ENCODE measurements at places on chromosomes 11 and 22.

- DNase-seq: no peak
Observed at GRCh38 chr11:128431931-128432330, 155.4 kb downstream of the ETS1 start.

- no peak for DNase-seq
Observed at GRCh38 chr11:68379206-68379605, 66.8 kb downstream of the LRP5 start.

- DNase-seq: peak; percentile 3
Observed at GRCh38 chr22:34055525-34056200, 135.4 kb upstream of the LARGE1 start.

- DNase-seq: no peak
Observed at GRCh38 chr22:23800297-23801237, 13.8 kb downstream of the SMARCB1 start.

GRCh38 chr11:12008790-12009616 lies 577 bp upstream of the DKK3 start:
- DNase-seq: peak; percentile 67

GRCh38 chr11:128290106-128290840 lies 297.1 kb downstream of the ETS1 start:
- peak; percentile 90 for DNase-seq

DNA sequence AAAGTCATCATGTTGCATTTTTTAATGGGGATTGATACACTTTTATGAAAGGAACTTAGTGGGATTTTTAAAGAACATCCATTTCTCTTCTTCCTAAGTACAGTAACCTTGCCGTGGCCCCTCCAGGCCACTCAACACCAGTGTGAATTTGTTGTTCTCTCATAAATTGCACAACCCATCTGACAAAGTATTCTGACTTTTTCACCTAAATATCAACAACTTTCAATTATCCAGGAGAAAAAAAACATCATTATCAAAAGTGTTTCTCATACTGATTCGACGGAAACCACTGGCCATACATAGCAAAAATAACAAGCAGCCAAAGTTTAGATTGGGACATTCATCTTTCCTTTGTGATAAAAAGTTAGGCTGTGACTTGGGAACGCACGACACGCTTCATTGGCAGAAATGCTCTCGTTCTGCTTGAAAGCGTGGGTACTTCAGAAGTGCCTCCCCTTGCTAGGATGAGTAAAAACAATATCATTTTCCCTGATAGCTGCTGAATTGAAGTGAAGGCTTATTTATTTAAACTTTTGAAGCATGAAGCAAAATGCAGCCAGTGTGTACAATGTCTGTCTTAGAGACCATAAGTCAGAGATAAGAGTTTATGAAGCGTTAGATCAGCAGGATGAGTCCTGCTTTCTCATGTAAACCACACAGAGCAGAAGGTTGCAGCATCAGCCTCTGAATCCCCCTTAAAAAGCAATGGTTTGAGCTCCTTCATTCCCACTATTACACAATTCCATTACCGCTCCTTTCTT lies 20.6 kb upstream of the EIF3M start:
- DNase-seq: peak; percentile 36

GRCh38 chr22:30864441-30865420 lies 103.8 kb downstream of the MORC2 start:
- no peak for DNase-seq
